Activated CD8-positive, alpha-beta memory T cell treated with anti-CD3 and anti-CD28 coated beads for 1 hour (primary cell): ENCODE measurements at places on chromosomes 3 and 15.

DNA sequence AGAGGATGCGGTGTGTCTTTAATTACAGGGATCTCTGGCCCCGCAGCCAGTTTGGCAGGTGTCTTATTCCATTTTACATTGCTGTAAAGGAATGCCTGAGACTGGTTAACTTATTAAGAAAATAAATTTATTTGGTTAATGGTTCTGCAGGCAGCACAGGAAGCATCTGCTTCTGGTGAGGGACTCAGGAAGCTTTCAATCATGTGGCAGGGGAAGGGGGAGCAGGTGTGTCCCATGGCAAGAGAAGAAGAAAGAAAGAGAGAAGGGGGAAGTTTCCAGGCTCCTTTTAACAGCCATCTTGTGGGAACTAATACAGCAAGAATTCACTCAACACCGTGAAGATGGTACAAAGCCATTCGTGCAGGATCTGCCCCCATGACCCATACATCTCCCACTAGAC, 128.0 kb upstream of the CRBN start:
- DNase-seq, result no peak

- no peak for DNase-seq
Measured at GRCh38 chr3:8595695-8596115, 48.9 kb downstream of the SSUH2 start.

GRCh38 chr3:54714035-54714434, 213.8 kb downstream of the LRTM1 start:
- no peak for DNase-seq

DNA sequence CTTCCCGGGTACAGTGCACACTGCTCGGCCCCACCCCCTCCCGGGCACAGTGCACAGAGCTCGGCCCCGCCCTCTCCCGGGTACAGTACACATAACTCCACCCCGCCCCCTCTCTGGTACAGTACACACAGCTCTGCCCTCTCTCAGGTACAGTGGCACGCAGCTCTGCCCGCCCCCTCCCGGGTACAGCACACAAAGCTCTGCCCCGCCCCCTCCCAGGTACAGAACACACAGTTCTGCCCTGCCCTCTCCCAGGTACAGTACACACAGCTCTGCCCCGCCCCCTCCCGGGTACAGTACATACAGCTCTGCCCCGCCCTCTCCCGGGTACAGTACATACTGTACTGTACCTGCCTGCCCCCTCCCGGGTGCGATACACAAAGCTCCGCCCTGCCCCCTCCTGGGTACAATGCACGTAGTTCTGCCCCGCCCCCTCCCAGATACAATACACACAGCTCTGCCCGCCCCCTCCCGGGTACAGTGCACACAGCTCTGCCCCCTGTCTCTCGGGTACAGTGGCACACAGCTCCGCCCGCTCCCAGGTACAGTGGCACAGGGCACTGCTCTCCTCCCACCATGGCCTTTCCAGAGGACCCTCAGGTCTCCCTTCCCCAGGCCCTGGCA, 16.4 kb upstream of the PRR20G start:
- DNase-seq, result no peak

DNA sequence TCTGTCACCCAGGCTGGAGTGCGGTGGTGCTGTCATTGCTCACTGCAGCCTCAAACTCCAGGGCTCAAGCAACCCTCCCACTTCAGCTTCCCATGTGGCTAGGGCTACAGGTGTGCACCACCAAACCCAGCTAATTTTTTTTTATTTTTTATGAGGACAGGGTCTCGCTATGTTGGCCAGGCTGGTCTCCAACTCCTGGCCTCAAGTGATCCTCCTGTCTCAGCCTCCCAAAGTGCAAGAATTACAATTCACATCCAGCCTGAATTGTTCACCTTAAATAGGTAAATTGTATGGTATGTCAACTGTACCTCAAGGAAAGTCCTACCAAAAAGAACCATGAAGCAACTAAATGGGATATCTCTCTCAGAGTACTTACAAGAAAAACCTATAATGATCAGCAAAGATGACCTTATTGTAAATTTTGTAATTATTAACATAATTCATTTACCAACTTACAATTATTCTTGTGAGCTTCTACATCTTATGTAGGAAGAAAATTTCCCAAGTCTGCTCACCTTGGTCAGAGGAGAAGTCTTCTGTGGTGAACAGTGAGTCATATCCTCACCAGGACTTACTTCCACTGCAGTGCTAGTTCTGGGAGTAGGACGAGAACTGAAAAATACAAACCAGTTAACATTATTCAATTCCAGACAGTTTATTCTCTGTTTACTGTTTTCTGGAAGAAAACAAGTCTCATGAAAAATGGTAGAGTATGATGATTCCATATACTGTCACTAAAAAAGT, 54.4 kb downstream of the ULK4 start:
- no peak for DNase-seq

DNA sequence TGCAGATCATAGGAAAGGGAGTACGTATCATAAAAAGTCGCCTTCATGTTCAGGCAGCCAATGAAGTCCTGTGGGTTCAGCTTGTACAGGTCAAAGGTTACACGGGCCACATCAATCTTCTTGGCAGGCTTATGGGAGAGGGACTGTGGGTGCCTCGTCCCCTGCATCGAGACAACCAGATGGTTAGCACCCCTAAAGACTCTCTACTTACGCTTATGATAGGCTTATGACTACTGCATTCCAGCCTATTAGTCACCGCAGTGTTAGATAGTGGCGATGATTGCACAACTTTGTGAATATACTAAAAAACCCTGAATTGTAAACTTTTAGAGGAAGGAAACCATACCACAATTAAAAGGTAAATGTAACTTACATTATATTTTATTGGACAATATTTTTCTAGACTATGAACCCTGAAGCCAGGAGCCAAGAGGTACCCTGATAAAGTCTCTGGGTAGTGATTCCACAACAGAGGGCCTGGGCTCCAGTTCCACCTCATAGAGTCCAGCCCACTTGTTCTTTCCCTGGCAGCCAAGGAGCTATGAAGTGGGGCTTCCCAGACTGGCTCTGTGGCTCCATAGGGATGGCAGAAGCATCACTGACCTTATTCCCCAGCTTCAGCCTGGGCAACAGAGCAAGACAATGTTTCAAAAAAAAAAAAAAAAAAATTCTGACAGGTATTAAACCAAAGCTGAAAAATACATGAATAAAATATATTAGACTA, 2.5 kb upstream of the FANCD2 start:
- no peak for DNase-seq

GRCh38 chr3:50177346-50177745, 14.1 kb upstream of the GNAT1 start:
- no peak for DNase-seq

DNA sequence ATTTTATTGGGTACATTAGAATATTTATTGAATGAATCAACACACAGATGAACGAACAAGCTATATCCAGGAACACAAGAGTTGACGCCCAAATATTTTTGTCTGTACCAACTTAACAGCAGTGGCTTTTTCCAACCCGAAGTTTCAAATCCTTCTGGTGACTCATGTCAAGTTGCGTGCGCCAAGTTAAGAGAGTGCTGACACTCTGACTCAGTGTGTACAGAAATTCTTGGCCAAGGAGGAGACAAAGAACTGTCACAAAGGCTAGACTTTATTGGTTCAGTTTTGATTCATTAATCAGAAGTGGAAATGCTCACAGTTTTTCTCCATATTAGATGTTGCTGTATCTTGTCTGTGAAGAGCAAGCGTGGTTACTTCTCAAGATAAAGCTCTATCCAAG, 59.6 kb upstream of the TSC22D2 start:
- DNase-seq, result no peak

GRCh38 chr3:161016417-161017313, 88.5 kb downstream of the B3GALNT1 start:
- DNase-seq, result no peak

- no peak for DNase-seq
Measured at GRCh38 chr3:85672761-85673160, 714.0 kb downstream of the CADM2 start.

- DNase-seq, result no peak
Measured at GRCh38 chr3:49296781-49297411, 19.9 kb upstream of the C3orf62 start.

GRCh38 chr15:64006642-64007041, 39.6 kb downstream of the DAPK2 start:
- no peak for DNase-seq

DNA sequence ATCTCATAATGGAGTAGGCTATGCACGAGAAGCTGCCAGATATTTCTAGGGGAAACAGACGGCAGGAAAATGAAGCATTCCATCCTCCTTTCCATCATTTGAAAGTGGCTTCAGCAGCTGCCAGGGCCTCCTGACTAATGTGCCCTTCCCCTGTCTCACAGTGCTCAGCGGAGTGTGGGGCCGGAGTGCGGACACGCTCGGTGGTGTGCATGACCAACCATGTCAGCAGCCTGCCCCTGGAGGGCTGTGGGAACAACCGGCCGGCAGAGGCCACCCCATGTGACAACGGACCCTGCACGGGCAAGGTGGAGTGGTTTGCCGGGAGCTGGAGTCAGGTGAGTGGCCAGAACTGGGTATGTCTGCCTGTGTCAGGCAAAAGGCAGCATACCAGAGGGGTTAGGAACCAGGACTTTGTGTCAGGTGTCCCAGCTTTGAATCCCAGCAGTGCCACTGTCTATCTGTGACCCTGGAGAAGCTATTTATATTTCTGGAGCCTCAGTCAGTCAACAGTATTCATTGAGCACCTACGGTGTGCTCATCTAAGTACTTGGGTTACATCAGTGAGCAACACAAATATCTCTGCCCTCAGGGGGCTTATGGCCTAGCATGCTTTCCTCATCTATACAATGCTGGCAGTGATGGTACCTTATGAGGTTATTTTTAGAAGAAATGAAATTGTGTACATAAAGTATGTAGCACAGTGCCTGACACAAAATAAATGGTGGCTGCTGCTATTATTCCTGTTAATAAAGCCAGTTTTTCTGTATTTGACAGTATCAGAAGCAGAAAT, 52.4 kb upstream of the NR2E3 start:
- DNase-seq, result no peak

DNA sequence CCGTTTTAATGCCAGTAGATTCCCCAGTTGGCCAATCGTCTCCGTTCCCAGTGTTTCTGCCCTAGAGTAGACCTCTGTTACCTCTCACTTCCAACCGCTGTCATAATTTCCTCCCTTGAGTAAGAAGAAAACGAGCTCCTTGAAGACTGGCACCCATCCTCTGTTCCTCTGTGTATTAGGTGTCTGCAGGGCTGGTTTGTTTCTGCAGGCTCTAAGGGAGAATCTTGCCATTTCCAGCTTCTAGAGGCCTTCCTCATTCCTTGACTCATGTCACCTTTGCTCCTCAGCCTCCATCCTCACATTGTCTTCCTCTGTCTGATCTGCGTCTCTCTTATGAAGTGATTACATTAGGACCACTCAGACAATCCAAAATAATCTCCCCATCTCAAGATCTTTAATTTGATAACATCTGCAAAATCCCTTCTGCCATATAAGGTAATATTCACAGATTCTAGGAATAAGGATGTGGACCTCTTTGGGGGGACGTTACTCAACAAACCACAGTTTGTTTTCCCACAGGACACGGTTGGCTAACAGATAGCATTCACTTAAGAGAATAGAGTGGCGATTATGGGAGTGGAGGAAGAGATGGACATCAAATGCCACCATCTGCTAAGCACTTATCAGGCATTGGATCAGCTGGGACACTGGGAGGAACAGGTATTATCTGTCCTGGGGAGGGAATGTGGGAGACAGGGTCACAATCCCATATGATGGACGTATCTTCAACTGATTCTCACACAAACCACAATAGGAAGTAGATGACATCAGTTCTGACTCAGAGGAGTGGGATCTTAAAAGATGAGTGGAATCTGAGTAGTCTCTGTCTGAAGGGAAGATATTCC, 17.1 kb downstream of the ARHGAP31 start:
- no peak for DNase-seq

DNA sequence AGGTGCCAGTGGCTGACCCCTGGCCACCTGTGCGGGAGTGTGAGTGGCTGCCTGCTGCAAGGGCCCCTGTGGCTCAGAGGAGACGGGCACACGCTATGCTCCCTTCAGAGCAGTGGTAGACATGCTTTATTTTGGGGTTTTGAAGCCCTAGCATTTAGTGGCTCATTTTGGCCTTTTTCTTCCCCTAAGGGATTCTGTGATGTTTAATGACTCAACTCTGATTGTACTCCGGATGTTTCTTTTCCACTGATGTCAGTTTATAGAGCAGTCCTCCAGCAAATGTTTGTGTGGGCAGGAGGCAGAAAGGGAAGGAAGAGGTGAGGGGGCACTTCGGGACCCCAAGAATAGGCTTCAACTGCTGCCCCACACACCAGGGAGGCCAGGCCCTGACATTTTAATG, 288.9 kb upstream of the C2CD4B start:
- no peak for DNase-seq

DNA sequence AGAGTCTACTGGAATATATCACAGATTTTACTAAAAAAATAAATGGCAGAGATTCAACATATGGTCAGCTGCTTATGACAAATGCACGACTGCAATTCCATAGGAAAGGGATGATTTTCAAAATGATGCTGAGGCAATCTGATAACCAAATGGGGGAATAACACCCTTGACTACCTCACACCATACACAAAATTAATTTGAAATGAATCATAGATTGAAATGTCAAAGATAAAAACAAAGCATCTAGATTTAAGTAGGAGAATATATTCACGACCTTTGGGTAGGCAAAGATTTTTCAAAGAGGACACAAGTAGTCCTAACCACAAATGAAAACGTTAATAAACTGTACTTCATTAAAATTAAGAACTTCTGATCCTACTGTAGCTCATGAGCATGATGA, 11.2 kb downstream of the SENP7 start:
- no peak for DNase-seq

DNA sequence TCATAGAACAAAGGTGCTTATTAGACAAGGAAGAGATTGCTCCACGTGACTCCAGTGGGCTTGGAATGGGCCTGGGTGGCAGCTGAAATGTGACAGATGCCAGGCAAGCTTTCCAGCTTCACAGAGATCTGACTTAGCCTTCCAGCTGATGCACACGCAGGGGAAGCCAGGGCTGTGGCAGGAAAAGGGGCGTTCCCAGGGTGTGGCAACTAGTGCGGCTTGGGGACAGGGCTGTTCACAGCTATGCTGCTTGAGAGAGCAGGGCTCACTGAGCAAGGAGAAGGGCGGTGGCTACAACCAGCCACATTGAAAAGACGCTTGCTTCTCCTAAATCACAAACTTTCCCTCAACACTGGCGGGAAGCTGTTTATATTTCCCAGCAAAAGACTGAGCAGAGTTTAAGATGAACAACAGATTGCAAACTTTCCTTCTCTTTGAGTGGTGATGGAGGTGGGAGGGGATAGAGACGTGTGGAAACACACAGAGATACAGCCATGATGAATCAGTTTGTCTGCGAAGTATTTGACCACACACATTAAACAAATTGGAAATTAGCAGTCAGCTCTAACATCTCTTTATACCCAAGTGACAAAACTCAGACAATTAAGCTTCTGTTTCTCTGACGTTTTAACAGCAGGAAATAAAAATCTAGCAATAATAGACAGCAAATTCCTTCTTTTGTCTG, 127.5 kb downstream of the BDH1 start:
- DNase-seq, result no peak

- no peak for DNase-seq
Measured at GRCh38 chr3:17116007-17116600, 231.3 kb downstream of the PLCL2 start.

- DNase-seq, result no peak
Measured at GRCh38 chr15:99096173-99096893, 8.5 kb upstream of the SYNM start.
